ENCODE measurements at places on chromosomes 1 and 21. TPM values are rescaled to one million over a fixed set of nuclear protein-coding genes. Genes with fewer than 3 reads are reported as not detected.

CRYAA gene
- not detected for total RNA-seq

GRCh38 chr1:202288177-202288576, 53.6 kb downstream of the UBE2T start:
- H3K4me1 ChIP-seq: peaks cover 10% of the 10 kb centered on the region
- H3K36me3 ChIP-seq: no peaks in the 10 kb centered on the region
- DNase-seq: no peak
- no peak overlapping the region for H3K4me3 ChIP-seq

GRCh38 chr1:13478692-13479091, 35.1 kb downstream of the LRRC38 start:
- H3K4me1 ChIP-seq: peaks cover 8% of the 10 kb centered on the region
- no peaks in the 10 kb centered on the region for H3K36me3 ChIP-seq
- H3K27ac ChIP-seq: no peak overlapping the region
- no peak overlapping the region for H3K4me3 ChIP-seq

DNA sequence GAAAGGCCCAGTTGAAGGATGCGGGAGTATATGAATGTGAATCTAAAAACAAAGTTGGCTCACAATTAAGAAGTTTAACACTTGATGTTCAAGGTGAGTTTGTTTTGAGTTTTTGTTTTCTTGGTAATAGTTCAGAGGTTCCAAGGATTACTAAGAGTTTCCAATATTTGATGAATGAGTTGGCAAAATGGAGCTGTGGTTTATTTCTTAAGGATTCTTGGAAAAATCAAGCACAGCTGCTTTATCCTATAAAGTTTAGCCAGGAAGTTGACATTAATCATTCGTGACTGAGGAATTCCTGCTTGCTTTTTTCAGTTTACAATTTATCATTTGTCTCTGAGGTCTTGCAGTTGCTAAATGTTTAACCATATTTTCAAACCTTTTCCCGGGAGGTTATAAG, 15.1 kb downstream of the VCAM1 start:
- H3K4me3 ChIP-seq: no peak overlapping the region
- H3K27ac ChIP-seq: no peak overlapping the region
- no peaks in the 10 kb centered on the region for H3K4me1 ChIP-seq
- DNase-seq: no peak

CLDN14 gene
- total RNA-seq: not detected

EXTL1 gene
- total RNA-seq: not detected

GRCh38 chr1:33396188-33397124, 34.4 kb downstream of the PHC2 start:
- no peak for DNase-seq
- H3K27me3 ChIP-seq: peaks cover 26% of the 10 kb centered on the region
- peak overlapping the region; percentile 63 for H3K27ac ChIP-seq
- H3K4me3 ChIP-seq: peak overlapping the region; percentile 29

All from activated naive CD8-positive, alpha-beta T cell treated with anti-CD3 and anti-CD28 coated beads, Interleukin-2, amount 10 ng/mL, durations not matched to agents 7 days and 5 days (primary cell).